Psoas muscle (tissue), 8 donors: ENCODE measurements at places on chromosomes 12 and 14. TPM values are rescaled to one million over a fixed set of nuclear protein-coding genes. Genes with fewer than 3 reads are reported as not detected.
A peak's percentile ranks its signal among the peaks of the same experiment; 100 is the strongest.

GRCh38 chr12:101021911-101022388 is 188.1 kb downstream of the SLC5A8 start:
- DNase-seq = no peak

DNA sequence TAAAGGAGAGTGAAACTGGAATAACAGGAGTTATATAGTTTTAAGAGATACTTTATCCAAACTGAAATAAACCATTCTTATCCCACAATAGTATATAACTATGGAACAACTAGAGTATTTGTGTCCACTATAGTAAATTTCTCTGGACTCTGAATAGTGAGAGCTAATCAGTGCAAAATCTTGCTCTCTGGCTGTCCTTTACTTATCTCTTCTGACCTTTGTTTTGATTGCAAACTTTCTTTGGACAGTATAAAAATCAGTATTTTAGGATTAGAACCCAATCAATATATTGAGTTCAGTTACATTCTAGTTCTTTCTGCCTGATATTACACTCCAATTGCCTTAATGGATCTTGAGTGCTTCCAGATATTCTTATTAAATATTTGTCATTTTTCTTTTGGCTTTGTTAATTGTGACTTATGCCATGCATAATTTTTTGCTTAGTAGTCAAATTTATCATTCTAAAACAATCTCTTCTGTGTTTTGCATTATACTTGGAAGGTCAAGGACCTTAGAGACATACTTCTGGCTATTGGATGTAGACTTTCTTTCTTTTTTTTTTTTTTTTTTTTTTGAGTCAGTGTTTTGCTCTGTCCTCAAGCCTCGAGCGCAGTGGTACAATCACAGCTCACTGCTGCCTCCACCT is 89.9 kb upstream of the AMN1 start:
- DNase-seq = no peak

DNA sequence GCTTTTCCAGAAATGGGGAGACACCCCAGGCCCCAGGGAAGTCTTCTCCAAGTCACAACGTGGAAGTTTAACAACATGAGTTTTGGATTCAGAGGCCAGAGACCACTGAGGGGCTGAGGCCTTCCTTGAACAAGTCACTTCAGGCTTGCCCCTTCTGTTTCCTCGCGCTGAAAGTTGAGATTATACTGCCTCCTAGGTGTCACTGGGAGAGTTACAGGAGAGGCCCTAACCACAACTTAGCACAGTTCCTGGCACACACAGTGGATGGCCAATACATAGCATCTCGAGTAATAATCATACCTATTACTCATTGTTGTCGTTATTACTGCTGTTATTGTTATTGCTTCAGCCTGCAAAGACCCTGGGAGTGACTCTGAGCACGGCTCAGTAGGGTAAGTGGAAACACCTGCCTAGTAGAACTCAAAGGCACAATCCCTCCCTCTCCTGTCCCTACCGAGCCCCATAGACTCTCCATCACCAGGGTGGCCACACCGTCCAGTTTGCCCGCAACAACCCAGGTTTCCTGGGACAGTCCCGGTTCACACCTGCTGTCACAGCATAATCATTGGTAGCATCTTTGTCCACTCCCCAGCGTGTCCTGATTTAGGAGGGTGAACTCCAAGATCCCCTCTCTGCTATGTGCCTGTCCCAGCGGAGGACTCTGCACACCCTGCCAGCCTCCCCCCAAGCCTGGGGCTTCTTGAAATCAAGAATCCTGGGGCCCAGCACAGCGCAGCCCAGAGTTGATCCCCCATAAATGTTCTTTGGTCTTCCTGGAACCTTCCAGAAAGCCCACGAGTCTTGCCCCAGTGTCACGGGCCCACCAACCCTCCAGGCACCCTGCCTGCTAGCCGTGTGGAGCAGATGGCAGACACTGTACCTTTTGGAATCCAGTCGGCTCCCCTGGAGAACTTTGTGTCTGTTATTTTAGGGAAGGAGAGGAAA is 85.0 kb downstream of the SYNE3 start:
- no peak for DNase-seq

DNA sequence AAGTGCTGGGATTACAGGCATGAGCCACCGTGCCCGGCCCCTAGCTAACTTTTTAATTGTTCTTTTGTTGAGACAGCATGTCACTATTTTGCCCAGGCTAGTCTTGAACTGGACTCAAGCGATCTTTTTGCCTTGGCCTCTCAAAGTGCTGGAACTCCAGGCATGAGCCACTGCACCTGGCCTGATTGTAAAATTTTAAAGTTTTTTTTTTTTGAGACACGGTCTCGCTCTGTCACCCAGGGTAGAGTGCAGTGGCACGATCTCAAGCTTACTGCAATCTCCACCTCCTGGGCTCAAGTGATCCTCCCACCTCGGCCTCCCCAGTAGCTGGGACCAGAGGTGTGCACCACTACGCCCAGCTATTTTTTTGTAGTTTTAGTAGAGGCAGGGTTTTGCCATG is 79.1 kb upstream of the SINHCAF start:
- DNase-seq = no peak

- no peak for DNase-seq
These were observed 81.0 kb downstream of the ETV6 start for GRCh38 chr12:11730299-11731041.

- no peak for DNase-seq
These were observed 45.4 kb downstream of the VCPKMT start for GRCh38 chr14:50070840-50071548.

- no peak for DNase-seq
These were observed 62.8 kb upstream of the FOXN3 start for GRCh38 chr14:89479802-89480201.

- no peak for DNase-seq
These were observed 46.8 kb downstream of the RNF34 start for GRCh38 chr12:121446750-121447149.

GRCh38 chr14:50452979-50453705 is 56.5 kb upstream of the CDKL1 start:
- DNase-seq = no peak

DNA sequence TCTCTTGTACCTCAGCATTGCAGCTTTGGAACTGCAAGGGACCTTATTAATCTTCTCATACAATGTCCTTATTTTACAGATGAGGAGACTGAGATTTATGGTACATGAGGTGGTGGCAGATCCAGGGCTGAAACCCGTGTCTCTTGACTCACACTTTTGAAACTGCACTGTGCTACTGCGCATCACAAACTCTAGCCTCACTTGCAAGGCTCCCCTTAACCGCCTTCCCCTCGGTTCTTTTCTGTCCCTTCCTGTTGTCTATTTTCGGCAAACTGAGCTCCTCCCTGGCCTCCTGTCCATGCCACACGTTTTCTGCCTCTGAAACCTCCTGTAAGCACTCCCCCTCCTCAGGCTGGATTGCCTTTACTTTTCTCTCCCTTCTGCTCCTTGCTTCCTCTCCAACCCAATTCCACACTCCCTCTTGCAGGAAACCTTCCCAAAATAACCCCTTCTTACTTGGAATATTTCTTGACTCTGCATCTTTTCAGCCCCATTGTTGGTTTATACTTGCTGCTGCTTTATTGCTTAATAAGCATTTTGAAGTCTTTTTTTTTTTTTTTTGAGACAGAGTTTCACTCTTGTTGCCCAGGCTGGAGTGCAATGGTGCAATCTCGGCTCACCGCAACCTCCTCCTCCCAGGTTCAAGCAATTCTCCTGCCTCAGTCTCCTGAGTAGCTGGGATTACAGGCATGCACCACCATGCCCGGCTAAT is 72.4 kb upstream of the CISTR start:
- no peak for DNase-seq

GRCh38 chr12:102879-103168 is 36.3 kb downstream of the IQSEC3 start:
- DNase-seq = no peak

DNA sequence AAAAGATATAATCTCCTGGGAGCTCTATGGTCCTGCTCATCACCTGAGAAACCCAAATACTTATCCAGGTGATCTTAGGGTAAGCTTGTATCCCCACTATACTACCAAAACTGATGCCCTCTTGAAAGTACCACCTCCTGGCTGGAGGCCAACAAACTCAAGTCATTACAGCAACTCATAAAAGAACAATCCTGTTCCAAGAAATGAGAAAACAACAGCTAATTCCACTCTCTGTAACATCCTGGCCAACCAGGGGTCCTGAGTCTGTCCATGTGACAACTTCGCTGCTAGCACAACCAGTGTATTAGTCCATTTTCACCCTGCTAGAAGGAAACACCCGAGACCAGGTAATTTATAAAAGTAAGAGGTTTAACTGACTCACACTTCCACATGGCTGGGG is 190.0 kb upstream of the BMP4 start:
- no peak for DNase-seq

DNA sequence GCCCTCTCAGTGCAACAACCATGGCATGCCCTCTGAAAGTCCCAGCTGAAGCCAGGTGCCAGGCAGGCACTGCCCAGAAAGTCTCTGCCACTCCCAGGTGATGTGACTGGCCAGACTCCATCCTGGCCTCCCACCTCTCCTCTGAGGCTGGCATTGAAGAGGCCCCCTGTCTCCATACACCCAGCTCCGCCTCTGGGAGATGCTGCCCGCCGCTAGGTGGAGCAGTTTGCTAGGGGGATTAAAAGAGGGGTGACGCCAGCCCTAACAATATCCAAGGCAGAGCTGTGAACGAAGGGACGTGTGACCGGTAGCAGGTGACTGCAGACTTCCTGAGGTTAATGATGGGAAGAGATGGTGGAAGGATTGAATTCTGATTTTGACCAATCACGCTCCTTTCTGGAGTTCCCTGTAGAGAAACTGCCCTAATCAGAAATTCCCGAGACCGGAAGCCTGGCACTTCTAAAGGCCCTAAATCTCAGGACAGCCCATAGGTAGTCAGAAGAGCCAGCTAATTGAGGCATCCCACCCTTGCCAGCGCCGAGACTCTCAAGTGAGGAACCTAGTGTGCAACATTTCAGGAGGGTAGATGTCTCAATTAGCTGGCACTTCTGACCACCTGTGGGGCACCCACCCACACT is 8.3 kb upstream of the PLEK2 start:
- DNase-seq = peak; percentile 70

The TPH2 gene
- not detected for total RNA-seq

The RND1 gene
- total RNA-seq = not detected

The SMCO2 gene
- total RNA-seq = not detected

The MIPOL1 gene
- total RNA-seq = 5.1 TPM

The P2RX7 gene
- 1.3 TPM for total RNA-seq

The RTL1 gene
- not detected for total RNA-seq

The TMCC3 gene
- total RNA-seq = 18.2 TPM
